Activated T-helper 2 cell treated with anti-CD3 and anti-CD28 coated beads, Interferon-gamma antibody, Interleukin-2, Interleukin-4, amounts not matched to agents 10 μg/mL and 5 μg/mL and 100 μg/mL, durations not matched to agents 14 hours and 24 hours and 36 hours (primary cell): ENCODE measurements at places on chromosomes 3 and 15.

- no peak for DNase-seq
These were observed 1122.0 kb upstream of the ALCAM start for GRCh38 chr3:104244680-104245220.

- DNase-seq: no peak
These were observed 228.2 kb downstream of the IGSF11 start for GRCh38 chr3:118806423-118806822.

- no peak for DNase-seq
These were observed 29.5 kb downstream of the WNT7A start for GRCh38 chr3:13850161-13850945.

DNA sequence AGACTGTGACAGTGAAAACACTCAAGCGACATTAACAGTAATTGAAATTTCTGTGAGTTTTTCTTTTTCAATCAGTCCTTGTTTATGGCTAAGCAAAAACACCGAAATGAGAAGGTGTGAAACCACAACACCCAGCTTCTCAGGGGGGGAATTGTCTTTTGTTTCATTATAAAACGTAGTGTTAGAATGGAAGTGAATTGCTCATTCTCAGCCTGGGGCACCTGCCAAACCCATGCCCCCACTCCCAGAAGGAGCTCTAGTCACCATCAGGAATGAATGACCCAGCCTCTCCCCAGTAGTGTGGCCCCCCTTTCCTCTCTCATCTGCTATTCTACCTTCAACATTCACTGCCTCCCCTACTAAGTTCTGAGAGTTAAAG is 185.8 kb upstream of the CFAP20DC start:
- no peak for DNase-seq

GRCh38 chr3:190728574-190729246 is 133.8 kb downstream of the GMNC start:
- no peak for DNase-seq
